ENCODE measurements at places on chromosomes 12 and 14.

DNA sequence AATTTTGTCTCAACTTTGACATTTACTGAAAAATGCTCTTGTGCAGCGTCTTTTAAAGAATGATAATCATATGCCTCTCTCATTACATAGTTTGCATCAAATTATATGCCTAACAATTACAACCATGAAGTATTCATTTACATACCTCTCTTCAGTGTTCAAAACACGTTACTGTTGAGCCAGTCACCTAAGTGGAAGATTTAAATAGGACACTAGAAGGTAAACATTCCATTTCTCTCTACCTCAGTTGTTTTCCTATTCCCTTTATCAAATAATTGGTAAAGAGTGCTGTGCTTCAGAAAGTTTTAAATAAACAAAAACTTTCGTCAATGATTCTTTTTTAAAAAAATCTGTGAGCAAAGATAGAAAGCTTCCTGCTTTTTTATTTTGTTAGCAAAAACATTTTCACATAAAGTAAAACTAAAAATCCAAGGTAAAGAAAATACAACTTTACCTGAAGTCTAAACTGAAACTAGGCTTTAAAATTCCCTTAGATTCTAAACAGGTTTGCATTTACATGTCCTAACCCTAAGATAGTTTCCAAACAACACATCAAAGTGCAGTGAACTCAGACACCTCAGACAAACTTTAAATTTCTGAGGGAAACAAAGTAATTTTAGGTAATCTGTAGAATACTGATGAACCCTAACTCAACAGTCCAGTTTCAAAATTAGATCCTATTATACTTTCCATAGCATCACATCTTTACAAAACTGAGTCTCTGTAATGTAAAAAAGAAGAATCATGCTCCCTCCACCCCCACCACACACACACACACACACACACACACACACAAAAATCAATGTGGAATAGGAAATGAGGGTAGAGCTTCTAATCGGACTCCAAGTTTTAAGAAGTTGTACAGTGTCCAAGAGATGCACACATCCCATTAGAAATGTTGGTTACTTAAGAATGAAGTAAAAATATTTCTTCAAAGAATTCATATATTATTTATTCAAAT, 46.2 kb downstream of the PAWR start:
- DNase-seq, result no peak

GRCh38 chr14:78104160-78104559, 66.0 kb upstream of the NRXN3 start:
- no peak for DNase-seq

GRCh38 chr14:22220427-22220826, 368.6 kb downstream of the DAD1 start:
- DNase-seq, result peak; percentile 17

DNA sequence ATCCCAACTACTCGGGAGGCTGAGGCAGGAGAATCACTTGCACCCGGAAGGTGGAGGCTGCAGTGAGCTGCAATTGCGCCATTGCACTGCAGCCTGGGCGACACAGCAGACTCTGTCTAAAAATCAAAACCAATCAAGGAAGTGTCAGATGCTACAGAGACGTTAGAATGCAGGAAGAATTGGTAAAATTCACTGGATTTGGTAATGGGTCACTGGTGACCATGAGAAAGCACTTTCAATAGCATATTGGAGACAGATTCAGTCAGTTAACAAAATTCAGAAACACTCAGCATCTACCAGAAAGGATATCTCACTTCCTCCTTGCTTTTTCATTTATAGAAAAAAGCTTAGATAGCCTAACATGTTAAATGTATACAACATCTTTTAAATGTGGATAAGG, 17.5 kb downstream of the BIN2 start:
- no peak for DNase-seq

DNA sequence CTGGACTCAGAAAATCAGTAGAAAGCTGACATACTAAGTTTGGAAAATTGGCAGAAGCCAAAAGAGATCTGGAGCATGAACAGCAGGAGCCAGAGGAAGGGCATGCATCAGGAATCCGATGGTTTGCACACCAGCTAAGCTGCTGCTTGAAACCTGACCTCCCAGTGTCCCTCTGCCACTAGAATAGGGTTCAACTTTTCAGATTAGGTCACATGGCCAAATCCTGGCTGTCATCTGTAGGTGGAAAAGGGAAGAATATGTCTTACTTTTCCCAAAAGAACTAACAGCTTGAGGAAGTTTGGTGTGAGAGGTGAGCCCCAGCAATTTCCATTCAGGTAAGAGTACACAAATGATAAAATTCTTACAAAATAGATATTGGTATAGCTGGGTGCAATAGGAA, 732.6 kb downstream of the RERGL start:
- DNase-seq, result no peak
